ENCODE measurements at places on chromosomes 3 and 15. TPM values are rescaled to one million over a fixed set of nuclear protein-coding genes. Genes with fewer than 3 reads are reported as not detected.

DNA sequence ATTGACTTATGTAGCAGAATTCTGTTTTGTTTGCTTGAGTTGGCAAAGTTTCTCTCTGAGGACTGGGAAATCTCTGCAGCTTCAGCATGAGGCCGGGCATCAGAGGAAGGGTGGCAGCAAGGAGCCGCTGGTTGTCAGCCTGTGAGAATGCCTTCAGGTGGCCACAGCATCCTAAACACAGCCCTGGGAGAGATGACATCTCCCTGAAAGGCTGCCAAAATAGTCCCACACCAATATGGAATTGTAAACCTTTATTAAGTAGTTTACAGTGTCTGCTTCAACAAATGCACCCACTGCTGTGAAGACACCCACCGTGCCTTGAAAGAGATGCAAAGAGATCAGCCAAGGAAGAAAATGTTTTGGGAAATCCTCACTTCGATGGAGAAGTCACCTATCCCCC is 609.7 kb upstream of the ARRDC4 start:
- no peak for DNase-seq

GRCh38 chr15:60643555-60643954 is 164.6 kb upstream of the ICE2 start:
- DNase-seq = no peak

GRCh38 chr3:138027821-138028220 is 17.9 kb downstream of the CLDN18 start:
- DNase-seq = no peak

DNA sequence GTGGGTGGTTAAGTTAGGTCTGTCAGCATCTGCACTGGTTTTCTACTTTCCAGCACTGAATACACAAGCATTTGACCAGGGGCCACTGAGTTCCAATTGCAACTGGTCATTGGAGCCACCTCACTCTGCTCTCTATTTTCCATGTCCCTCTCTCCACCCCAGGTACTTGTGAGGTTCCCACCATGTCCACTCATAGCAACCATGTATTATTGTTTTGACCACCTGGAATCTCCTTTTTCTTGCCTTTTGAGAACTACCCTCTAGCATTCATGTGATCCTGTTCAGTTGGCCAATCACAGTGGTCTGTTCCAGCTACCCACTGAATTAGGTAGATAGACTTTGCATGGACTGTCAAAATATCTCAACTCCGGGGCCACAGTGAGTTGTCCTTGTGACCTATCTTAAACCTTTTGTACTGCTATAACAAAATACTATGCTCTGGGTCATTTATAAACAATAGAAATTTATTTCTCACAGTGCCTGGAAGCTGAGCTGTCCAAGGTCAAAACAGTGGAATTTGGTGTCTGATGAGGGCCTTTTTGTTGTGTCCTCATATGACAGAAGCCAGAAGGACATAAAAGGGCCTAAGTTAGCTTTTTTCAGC is 20.2 kb upstream of the TM4SF18 start:
- DNase-seq = no peak

GRCh38 chr3:129690406-129690805 is 83.9 kb upstream of the PLXND1 start:
- peak; percentile 33 for DNase-seq

Gene NDN
- 97.0 TPM for total RNA-seq

Gene DAZL
- total RNA-seq = not detected

DNA sequence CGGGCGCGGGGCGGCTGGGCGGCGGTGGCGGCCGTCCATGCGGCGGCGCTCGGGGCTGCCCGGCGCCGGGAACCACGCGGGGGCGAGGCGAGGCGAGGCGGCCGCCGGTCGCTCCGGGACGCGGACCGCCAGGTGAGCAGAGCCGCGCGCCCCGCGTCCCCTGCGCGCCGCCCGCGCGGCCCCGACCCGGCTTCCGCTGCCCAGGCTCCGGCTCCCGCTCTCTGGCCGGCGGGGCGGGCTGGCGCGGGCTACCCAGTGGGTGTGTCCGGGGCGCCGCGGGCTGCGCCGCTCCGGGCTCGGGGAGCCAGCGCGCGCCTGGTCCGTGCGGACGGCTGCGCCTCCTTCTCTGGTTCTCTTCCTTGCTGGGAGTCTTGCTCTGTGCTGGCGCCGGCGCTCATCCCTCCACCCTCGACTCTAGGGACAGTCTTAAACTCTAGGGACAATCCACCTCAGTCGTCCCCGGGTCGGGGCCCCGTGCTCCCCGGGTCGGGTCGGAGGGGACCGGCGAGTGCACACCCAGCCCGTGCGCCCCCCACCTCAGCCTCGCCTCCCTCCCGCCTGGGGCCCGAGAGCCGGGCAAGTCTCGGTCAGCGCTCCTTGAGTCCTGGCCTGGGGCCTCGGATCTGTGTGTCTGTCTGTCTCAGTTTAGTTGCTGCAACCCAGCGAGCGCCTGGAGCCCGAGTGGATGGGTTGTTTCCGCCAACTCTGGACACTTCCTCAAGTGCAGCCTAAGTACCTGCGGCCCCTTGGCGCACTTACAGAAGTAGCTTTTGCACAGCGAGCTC is 488 bp downstream of the THSD4 start:
- no peak for DNase-seq

Gene MYRIP
- total RNA-seq = 10.6 TPM

GRCh38 chr3:39378088-39378487 is 5.1 kb upstream of the SLC25A38 start:
- no peak for DNase-seq

DNA sequence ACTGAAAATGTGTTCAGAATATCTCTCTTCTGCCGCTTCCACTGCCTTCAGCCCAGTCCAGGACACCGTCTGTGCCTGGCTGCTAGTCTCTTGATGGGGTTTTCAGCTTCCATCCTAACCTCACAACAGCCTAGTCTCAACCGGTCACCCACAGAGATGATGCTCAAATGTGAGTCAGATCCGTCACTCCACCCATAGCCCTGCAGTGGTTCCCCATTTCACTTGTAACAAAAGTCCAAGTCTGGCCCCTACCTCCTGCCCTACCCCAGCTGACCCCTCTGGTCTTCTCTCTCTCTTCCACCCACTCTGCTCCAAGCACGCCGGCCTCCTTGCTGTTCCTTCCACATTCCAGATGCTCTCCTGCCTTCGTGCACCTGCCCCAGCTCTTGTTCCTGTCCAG is 68.1 kb downstream of the PPARG start:
- no peak for DNase-seq

GRCh38 chr3:39164414-39164813 is 11.0 kb upstream of the CSRNP1 start:
- DNase-seq = no peak

DNA sequence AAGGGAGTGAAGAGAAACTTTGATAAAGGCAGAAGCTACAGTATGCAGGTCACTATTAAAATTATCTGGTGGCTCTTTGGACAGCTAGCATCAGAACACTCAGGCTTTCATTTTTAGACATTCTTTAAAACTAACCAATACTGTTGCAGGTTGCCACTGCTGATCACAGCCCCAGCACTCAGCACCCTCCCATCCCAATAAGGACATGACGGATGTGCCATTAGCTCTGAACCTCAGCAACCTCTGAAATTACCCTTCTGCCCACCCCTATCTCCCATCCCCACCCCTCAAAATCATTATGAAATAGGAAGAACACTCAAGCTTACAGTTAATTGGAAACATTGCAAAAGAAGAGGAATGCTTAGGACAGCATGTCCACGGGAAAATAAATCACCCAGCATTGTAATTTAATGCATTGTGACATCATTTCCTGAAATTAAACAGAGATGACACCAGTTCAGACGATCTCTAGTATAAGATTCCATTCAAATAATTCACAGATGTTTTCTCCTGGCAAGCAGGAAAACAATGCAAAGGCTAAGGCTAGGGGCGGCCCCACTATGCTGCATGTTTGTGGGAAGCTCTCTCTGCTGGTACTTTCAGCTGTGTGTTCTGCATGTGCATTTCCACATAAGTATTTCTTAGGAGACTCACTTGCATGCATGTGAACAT is 71.6 kb downstream of the MEIS2 start:
- DNase-seq = no peak

DNA sequence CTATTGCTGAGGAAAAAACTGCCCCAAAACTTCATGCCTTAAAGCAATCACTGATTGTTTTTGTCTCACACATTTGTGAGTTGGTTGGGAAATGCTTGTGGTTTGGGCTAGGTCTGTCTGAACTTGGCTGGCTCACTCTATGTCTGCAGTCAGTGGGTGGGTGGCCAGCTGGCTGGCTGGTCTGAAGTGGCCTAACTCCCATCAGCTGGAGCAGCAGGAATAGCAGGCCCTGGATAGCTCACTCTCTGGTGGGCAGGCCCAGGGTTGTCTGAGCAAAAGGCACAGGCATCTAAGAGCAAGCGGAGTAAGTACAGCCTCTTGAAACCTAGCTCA is 37.7 kb upstream of the PRR20G start:
- no peak for DNase-seq

- no peak for DNase-seq
Measured at GRCh38 chr15:24886538-24886937, 68.2 kb upstream of the SNRPN start.

DNA sequence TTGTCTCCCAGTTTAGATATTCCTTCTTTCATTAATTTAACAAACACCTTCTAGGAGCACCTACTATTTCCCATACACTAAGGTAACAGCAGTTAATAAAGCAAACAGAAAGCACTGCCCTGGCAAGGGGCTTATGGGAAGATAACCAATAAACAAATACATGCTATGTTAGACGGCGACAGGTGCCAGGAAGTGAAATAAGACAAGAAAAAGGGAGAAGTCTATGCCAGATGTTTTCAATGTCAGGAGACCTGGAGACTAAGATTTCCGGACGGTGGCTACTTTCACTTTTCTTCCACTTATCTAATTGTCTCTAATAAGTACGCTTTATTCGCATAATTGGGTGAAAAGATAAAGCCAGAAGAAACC is 32.5 kb upstream of the ZNF445 start:
- no peak for DNase-seq

DNA sequence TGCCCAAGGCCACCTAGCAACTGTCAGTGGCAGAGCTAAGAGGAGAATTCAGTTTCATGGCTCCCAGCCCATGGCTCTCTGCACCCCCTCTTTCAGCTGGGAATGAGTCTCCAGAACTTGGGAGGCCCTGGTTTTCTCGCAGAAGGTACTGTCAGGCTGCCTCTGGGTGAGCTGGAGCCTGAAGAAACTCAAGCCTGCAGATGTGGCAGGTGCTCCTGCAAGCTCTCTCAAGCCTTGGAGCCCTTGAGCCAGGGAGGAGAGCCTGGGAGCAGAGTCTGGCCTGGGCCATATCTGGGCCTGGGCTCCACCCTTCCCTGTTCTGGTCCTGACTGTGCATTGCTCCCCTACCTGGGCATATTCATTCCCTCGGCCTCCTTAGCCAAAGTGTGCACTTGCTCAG is 74.4 kb upstream of the TLE3 start:
- DNase-seq = no peak

- DNase-seq = no peak
Measured at GRCh38 chr3:130779031-130779430, 32.4 kb upstream of the PIK3R4 start.

Data from frontal cortex (tissue), 4 donors.